ENCODE measurements at places on chromosomes 6 and 20.

DNA sequence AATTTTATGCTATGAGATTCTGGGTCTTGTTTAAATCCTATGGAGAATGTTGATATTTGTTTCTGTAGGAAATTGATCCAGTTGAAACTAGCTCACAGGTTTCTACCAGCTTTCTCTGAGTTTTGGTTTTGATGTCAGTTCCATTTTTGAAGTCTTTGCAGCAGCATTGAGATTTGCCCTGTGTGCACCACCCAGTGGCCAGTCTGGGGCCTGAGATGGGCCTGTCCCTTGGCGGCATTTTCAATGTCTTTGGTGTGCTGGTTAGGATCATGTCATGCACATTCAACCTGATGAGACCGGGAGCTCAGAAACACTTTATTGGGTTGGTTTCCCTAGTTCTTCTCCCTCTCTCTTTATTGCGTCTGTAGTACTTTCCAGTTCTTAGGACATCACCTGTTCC, 395.2 kb upstream of the MAP3K7 start:
- H3K36me3 ChIP-seq = no peaks in the 10 kb centered on the region
- H3K4me1 ChIP-seq = no peaks in the 10 kb centered on the region
- no peak for DNase-seq
- no peaks in the 10 kb centered on the region for H3K27me3 ChIP-seq

DNA sequence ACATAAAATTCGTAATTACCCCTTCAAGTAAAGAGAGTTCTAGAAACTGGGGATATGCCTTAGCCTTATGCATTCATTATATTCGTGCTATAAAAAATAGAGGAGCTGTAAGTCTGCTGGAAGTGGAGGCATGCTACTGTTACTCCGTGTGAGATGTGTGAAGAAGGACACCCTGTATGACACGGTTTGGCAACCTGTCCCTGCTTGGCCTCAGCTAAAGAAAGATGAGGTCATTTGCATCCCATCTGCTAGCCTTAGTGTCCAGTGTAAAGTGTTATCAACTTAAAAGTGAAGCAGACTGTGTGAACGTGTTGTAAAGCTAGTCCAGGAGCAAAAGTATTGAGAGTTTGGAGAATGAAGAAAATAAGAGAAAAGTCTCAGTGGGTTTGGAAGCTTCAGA, 135.1 kb upstream of the RAB32 start:
- H3K27me3 ChIP-seq = no peaks in the 10 kb centered on the region
- no peak overlapping the region for H3K4me3 ChIP-seq
- H3K27ac ChIP-seq = no peak overlapping the region
- no peaks in the 10 kb centered on the region for H3K36me3 ChIP-seq

DNA sequence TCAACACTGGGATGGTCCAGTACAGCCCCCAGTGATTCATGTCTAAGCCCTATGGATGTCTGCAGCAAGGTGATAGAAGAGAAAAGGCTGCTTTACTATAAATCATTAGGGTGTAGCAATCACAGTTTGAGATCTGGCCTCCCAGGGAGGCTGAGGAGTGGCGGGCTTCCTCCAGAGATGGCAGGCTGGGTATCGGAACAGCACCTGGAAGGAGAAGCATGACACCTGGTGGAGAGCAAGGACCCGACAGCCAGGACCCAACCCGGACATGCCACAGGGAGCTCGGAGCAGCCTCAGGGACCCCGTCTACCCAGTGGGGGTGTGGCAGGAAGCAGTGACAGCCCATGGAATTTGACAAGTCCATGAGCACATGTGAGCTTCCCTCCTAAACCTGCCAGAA, 114.8 kb upstream of the CD93 start:
- peaks cover 14% of the 10 kb centered on the region for H3K4me1 ChIP-seq
- H3K36me3 ChIP-seq = no peaks in the 10 kb centered on the region
- no peak for DNase-seq

DNA sequence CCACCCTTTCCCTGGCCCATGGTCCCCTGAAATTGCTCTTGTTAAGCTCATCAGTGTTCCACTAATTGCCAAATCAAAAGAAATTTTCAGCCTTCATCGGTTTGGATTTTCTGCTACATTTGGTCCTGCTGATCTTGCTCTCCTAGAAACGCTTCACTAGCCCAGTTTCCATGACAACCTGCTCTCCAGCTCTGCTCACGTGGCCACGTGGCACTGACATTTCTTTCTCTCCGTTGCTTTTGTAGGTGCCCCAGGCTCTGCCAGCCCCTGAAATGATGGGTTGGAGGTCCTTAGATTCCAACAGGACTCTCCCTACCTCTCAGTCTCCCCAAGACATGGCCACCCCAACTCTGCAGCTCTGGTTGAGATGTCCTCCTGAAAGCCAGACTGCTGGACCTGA, 45.8 kb upstream of the NNAT start:
- H3K4me1 ChIP-seq = peaks cover 14% of the 10 kb centered on the region
- no peaks in the 10 kb centered on the region for H3K27me3 ChIP-seq
- H3K4me3 ChIP-seq = peak overlapping the region; percentile 31
- H3K27ac ChIP-seq = no peak overlapping the region

GRCh38 chr6:30757261-30757904, 13.0 kb upstream of the IER3 start:
- no peak overlapping the region for H3K27ac ChIP-seq
- no peak for DNase-seq
- H3K27me3 ChIP-seq = no peaks in the 10 kb centered on the region
- H3K4me3 ChIP-seq = no peak overlapping the region

DNA sequence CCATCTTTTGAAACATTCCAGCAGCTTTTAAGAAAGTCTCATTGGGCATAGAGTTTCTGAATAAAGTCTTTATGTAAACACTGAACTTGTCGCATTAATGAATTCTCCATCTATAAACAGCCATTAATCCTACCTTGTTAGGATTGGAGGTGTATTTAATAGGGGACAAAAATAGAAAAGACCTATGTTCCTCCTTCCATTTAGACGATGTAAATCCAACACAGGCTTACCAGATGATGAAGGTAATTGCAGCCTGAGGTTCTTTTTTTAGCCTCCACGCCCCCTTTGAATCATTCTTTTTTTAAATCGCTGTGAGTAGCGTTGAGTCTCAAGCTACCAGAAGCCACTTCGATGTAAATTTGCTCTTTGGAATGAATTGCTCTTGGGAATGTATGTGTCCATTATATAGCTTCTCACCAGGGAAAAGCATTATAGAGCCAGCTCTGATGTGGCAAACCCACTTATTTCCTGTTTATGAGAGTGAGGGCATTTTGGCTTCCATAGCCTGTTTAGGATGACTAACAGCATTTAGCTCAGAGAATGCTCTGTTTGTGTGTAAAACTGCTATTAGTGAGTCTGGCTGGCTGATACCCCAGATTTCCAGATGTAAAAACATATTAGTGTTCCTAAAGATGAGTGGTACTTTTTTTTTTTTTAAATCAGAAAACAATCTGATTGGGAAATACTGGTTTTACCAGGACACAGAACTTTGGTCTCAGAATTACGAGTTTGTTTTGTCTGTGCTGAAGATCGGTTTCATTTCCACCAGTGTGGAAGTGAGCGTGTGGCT, 74.9 kb upstream of the CLDN20 start:
- H3K4me1 ChIP-seq = no peaks in the 10 kb centered on the region
- no peak for DNase-seq
- H3K36me3 ChIP-seq = no peaks in the 10 kb centered on the region
- H3K27me3 ChIP-seq = no peaks in the 10 kb centered on the region
